NCI-H146 (cell line): ENCODE measurements at places on chromosomes 11 and 22.

DNA sequence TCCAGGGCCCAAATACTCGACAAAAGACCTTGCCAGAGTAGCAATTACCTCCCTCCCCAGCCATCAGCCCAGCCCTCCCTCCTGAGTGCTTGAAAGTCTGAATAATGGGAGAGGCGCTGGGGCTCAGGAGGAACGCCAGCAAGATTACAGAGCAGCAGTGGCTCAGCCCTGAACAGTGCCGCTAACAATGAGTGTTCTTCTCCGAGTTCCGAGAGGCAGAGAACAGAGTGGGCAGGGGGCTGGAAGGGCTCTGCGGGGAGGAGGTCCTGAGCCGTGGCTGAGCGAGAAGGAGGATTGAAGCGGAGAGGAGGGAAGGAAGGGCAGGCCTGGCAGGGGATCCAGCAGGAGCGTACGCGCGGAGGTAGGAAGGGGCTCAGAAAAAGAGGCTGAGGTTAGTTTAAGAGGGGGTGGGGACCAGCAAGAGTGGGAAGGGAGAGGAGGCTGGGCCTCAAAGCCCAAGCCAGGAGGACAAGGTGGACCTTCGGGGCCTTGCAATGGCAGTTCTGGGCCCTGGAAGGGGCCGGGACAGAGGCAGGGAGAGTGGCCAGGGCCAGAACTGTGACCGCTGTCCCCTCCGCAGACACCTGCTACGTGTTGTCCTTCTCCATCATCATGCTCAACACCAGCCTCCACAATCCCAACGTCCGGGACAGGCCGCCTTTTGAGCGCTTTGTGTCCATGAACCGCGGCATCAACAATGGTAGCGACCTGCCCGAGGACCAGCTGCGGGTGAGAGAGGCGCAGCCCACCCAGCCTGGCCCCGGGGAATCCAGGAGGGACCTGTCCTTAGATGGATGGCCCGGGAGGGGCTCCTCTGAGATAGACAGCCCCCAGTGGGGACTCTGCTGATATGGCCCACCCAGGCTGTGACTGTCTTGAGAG, 20.6 kb downstream of the CYTH4 start:
- no peak for DNase-seq

DNA sequence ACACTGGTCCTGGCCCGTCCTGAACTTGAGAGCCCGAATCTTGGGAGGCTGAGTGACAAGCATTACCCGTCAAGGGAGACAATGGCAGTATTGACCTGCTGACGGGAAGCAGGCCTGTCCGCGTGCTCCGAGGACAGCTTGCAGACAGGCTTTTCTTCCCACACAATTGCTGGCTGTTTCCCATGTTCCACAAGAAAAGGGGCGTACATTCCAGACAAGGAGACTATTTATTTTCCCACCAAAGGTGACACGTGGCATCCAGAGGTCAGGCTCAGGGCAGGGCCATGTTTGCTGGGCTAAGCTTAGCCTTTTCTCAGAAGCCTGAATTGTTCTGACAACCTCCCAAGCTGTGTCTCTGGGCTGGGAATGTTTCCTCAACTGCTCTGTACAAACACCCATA, 86.9 kb upstream of the SPON1 start:
- no peak for DNase-seq

GRCh38 chr11:93608364-93608763, 53.1 kb upstream of the CEP295 start:
- no peak for DNase-seq

DNA sequence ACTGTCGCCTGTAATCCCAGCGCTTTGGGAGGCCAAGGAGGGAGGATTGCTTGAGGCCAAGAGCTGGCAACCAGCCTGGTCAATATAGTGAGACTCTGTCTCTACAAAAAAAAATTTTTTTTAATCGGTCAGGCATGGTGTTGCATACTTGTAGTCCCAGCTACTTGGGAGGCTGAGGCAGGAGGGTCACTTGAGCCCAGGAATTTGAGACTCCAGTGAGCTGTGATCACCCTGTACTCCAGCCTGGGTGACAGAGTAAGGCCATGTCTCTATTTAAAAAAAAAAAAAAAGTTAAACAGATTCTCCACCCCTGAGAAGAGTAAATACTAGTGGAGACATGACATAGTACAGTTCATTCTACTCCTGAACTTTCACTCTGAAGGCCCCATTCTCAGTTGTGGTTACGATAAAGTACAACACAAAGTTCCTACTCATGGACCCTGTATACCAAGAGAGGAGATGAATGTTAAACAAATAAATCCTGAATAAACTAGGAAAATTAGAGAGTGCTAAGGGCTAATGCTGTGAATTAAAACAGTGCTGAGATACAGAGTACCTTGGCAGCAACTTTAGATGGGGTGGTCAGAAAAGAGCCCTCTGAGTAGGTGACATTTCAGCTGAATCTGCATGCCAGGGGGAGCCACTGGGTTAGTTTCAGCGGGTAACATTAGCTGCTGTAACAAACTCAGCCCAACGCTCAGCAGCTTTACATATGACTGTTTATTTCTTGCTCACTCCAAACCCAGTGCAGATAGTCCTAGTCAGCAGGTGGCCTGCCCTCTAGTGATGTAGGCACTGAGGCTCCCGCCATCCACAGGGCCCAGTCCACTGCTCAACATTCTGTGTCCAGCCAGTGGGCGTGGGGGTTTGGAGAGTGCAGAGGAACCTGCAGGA, 75.1 kb downstream of the DBX1 start:
- DNase-seq, result no peak

GRCh38 chr11:100593291-100593690, 93.8 kb upstream of the ARHGAP42 start:
- DNase-seq, result no peak

DNA sequence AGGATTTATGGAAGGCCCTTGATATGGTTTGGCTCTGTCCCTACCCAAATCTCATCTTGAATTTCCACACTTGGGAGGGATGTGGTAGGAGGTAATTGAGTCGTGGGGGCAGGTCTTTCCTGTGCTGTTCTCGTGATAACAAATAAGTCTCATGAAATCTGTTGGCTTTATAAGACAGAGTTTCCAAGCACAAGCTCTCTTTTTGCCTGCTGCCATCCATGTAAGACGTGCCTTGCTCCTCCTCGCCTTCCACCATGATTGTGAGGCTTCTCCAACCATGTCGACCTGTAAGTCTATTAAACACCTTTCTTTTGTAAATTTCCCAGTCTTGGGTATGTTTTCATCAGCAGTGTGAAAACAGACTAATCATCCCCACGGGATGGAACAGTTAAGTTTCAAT, 557.2 kb upstream of the ISX start:
- no peak for DNase-seq

DNA sequence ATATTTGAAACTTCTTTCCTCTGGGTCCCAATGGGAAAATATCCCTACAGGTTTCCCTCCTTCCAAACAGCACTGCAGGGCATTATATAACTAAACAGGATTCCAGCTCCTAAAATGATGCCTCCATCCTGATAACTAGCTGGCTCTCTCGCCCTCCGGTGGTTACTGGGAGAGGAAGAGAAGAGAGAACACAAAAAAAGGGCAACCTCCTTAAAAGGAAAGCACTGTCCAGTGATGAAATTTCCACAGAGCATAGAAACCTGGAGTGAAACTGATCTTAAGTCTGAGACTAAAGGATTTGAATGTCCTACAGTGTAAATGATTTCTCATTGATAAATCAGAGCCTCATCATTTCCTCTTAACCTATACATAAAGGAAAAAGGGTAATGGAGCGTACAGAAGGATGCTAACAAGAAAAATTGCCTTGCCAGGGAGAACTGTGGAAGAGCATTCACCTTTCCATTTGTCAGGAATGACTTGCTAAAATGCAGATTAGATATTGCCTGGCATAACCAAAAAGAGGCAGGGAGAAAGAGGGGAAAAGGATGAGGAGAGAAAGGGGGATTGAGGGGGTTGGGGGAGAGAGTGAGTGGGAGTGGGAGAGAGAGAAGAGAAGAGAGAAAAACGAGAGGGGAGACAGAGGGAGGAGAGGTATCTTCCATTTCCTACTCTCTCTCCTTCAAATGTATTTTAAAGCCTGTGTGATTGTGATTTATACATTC, 121.3 kb downstream of the APOL5 start:
- DNase-seq, result peak; percentile 30

- DNase-seq, result no peak
These were observed 33.1 kb upstream of the SPON1 start for GRCh38 chr11:13929395-13929891.

GRCh38 chr11:98040061-98040808, 980.5 kb upstream of the CNTN5 start:
- DNase-seq, result no peak

- DNase-seq, result no peak
These were observed 20.0 kb downstream of the APLNR start for GRCh38 chr11:57217053-57217452.

DNA sequence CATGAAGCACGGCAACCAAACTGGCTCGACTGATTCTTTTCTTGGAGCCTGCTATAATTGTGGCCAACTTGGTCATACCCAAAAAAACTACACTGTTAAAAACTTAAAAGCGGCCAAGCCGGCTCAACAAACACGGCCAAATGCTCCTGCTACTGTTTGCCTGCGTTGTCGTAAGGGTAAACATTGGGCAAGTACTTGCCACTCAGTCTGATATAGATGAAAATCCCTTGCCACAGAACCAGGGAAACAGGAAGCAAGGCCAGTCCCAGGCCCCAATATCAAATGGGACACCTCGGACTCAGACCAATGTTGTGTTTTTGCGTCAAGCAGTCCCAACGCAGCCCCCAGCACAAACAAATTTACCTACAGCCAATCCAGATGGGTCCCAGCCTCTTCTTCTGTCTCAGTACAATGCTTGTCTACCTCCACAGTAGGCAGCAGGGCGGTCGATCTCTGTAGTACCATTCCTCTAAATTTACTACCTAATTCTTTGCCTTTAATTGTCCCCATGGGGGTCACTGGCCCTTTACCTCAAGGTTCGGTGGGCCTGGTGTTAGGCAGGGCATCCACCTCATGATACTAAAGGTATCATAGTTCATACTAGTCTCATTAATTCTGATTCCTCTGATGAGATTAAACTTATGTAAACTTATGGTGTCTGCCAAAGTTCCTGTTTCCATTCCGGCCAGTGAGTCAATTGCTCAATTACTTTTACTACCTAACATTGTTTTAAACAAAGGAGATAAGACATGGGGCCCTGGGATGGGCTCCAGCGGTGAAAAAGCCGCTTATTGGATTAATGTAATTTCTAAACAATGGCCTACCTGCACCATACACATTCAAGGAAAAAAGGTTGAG, 3.7 kb upstream of the COMT start:
- no peak for DNase-seq

GRCh38 chr22:31080164-31080847, 812 bp upstream of the SMTN start:
- no peak for DNase-seq

- DNase-seq, result no peak
These were observed 153.3 kb downstream of the FCHSD2 start for GRCh38 chr11:72988821-72989220.

DNA sequence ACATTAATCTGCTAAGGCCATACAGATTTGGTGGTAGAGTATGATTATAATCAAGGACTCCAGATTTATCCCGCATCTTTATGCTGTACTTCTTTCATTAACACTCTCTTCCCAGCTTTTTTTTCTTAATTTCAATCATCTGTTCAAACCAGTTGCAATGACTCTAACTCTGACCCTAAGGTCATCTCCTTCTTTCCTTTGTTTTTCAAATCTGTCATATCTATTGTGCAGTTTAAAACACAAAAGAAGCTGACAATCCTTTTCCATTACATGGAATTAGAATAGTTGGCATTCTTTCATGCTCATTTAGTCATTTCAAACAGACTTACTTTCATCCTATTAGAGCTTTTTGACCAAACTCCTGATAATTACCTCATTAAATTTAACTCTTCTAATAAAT, 53.6 kb upstream of the GRM5 start:
- no peak for DNase-seq

DNA sequence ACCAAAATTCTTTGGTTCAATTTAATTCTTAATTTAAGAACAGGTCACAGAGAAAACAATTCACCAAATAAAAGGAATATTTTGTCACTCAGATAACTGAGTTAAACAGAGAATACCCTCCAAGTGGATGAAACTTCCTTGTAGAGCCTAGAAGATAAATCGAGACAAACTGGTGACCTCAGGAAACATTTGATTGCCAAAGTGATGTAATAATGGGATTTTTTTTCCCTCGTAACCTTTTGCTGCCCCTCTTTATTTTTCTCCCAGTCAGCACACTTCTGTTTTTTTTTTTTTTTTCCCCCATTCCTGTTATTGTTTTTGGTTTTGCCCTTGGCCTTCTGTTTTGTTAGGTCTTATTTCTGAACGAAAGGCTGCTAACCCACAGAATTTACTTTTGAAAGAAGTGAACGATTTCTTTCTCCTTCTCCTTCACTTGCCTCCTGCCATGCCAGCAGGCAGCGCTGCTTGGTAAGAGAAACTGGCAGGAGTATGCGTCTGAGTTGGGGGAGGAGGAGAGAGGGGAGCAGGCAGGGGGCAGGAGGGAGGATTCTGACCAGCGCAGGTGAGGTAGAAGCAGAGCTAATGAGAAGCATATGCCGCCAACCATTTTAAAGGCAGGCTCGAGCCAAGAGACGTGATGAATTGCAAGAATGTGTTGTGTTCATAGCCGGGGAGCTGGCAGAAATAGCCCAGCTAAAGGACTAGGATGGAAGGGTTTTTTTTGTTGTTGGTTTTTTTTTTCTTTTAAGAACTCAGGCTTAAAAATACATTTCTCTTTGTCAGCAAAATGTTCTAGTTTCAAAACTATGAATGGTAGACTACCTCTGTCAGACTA, 121.9 kb upstream of the MTMR2 start:
- peak; percentile 1 for DNase-seq

- no peak for DNase-seq
These were observed 30.3 kb downstream of the VSTM5 start for GRCh38 chr11:93819966-93820695.

GRCh38 chr11:93917673-93918072, 67.3 kb upstream of the VSTM5 start:
- no peak for DNase-seq

DNA sequence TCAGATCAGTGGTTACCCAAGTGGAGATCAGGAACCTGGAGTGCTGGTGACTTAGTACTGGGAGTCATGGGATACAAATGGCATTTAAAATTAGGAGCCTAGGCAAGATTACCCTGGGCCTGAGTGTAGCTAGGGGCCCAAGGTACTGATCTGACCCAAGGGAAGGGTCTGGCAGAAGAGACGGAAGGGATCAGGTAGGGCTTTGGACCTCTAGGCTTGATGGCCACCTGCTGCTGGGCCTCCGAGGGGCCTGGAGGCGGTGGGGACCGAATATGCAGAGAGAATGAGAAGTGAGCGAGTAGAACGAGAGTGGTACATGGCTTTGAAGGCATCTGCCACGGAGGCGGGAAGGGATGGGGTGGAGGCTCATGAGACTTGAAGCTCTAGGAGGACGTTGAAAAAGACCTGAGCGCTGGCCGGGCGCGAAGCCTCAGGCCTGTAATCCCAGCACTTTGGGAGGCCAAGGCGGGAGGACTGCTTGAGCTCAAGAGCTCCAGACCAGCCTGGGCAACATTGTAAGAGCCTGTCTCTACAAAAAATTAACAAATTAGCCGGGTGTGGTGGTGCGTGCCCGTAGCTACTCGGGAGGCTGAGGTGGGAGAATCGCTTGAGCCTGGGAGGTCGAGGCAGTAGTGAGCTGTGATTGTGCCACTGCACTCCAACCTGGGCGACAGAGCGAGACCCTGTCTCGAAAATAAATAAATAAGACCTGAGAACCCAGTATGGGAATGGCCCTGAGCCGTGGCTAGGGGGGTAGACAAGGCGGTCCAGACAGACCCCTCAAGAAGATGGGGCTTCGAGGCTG, 563 bp upstream of the PPIL2 start:
- DNase-seq, result no peak
